ENCODE measurements at places on chromosomes 1 and 21.
A peak's percentile ranks its signal among the peaks of the same experiment; 100 is the strongest.

- no peak for DNase-seq
Observed at GRCh38 chr1:235745503-235746136, 96.0 kb upstream of the GNG4 start.

- DNase-seq, result no peak
Observed at GRCh38 chr1:5670590-5671350, 321.5 kb downstream of the NPHP4 start.

DNA sequence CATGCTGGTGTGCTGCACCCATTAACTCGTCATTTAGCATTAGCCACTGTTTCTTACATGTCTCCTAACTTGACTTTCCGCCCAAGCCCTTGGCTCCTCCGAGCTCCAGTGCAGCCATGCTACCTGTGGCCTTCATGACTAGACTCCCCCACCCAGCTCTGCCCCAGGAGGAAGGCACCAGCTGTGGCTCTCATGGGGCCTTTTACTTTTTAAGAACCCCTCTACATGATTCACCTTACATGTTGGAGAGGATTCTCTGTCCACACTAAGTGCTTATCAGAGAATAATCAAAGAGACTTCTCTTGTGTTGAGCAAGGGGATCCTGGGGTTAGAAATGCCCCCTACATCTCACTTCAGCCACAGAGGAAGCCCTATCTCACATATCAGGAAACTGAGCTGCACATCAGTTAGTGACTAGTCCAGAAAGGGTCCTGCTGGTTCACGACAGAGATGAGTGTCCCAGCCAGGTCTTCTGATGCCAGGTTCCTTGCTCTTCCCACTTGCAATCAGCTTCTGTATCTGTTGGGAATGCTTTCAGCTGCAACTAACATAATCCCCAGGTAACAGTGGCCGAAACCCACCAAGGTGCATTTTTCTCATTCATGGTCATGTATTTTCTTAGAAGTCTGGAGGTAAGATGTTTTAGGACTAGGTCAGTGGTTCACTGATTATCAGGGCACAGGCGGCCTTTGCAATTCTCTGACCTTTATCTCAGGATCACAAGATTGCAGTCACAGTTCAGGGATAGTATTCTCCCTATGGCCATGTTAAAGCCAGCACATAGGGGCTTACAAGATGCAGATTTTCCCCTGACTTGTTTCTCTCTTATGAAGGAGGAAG lies 45.9 kb downstream of the KLHDC7A start:
- DNase-seq, result no peak

DNA sequence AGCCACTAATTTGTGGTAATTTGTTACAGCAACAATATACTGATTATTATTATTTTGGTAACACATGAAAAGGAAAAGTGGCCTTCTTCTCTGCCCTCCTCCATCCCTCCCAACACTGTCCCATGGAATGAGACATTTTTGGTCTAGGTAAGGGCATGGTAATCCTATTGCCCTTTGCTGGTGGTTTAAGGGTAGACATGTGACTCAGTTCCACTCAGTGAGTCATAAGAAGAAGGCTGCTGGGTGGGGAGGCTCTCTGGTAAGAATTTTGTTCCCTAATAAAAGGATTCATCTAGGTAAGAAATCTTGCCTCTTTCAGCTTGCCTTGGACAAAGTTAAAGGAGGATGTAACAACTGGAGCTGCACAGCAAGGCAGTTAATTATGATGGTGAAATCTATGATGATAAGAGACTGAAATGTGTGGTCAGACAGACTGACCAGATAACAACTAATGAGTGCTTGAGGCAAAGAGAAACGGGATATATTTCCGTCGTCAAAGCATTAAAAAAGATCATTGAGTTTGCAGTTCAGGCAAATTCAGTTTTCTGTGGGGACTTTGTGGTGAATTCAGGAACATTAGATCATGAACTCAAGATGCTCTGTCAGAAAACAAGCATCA lies 232.0 kb upstream of the KCNK2 start:
- no peak for DNase-seq

DNA sequence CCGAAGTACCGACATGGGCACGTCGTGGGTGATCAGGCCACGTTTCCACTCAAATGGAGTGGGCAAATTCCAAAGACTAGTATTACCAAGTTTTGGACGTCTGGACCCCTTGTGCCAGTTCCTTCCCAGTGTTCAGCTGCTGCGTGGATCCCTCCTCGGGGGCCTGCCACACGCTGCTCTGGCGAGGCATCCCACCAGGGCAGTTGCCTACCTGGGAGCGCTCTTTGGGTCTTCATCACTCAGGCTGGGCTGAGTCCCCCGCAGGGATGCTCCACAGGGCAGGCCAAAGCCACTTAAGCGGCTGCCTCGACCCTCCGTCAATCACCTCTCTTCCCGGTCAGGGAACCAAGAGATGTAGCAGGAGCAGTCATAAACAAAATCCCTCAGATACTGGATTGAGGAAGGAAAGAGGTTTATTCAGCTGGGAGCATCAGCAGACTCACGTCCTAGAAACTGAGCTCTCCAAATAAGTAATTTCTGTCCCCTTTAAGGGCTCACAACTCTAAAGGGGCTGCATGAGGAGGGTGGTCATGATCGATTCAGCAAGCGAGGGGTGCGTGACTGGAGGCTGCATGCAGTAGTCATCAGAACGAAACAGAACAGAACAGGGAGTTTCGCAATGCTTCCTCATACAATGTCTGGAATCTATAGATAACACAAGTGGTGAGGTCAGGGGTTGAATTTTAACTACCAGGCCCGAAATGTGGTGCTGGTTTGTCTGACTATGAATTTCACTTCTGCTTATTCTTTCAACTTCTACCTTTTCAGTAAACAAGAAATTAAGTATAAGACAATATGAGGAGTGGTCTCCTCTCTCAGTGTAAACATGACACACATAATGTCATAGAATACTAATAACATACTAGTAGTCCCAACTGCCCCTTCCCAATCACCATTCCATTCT lies 998.6 kb upstream of the NCAM2 start:
- DNase-seq, result no peak

DNA sequence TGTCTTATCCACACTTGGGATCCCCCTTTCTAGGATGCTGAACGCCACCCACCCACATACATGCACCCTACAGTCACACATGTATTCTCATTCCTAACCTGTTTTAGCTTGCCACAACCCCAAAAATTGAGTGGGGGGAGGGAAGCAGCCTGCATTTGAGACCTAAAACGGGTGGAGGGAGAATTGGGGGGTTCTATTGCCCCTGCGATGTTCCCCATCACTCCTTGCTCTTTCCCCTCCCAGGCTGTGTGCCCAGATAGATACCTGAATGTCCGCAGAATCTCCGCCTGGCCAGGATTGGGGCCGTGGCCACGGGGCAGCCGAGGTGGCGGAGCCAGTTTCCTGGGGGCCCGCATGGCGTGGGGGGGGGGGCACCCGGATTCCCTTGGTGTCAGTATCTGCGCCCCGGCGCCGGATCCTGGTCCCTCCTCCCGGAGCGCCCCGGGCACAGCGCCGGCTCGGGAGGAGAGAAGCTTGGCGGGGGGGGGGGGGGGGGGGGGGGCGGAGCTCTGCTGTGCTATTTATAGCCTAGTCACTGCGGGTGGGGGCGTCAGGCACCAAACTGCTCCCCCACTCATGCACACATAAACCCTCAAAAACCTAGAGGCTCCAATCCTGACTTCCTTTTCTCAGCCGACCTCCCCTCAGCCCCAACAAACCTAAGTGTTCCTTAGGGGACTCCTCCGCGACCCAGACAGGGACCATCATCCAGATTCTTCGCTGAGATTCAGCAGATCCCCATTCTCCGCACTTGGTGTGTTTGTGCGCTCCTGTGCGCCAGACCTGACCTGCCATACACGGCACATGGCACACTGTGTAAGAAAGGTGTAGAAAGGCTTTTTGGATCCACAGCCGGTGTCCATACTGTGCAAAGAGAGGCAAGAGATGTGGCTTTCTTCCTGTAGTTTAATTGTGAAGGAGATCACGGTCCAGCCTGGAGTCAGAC lies 1.9 kb downstream of the ANKRD34A start:
- DNase-seq, result peak; percentile 17
